ENCODE measurements at places on chromosomes 1 and 21.

- no peak for DNase-seq
Measured at GRCh38 chr1:200624679-200625335, 4.3 kb upstream of the KIF14 start.

DNA sequence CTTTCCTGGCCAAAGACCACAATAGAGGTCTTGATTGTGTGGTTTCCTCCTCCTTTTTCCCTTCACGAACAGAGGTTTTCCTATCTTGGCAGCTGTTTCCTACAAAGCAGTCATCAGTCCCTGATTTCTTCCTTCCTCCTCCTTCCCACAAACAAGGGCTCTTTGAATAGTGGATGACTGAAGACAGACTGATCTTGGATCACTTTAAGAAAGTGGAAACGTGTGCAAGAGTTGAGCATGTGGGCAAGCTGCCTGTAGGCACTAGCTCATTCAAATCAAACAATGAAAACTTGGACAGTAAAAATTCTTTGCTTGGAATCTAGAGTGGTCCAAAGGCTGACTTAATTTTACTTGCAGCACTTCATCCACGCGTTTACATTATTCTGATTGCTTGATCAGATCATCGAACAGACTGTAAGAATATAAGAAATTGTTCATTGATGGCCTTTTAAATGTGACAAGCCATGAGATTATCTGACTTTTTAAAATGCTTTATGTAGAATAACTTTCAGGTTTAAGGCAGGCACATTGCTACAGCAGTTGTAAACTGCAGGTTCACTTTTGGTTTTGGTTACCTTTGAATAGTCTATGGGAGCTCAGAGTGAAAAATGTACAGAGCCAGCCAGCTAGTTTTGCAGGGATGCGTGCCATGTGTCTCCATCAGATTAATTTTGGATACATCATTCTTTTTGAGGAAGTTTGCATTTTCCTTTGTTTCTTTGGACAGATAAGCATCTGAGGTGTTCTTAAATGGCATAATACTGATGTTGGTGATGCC is 34.4 kb downstream of the ADGRL2 start:
- no peak for DNase-seq

DNA sequence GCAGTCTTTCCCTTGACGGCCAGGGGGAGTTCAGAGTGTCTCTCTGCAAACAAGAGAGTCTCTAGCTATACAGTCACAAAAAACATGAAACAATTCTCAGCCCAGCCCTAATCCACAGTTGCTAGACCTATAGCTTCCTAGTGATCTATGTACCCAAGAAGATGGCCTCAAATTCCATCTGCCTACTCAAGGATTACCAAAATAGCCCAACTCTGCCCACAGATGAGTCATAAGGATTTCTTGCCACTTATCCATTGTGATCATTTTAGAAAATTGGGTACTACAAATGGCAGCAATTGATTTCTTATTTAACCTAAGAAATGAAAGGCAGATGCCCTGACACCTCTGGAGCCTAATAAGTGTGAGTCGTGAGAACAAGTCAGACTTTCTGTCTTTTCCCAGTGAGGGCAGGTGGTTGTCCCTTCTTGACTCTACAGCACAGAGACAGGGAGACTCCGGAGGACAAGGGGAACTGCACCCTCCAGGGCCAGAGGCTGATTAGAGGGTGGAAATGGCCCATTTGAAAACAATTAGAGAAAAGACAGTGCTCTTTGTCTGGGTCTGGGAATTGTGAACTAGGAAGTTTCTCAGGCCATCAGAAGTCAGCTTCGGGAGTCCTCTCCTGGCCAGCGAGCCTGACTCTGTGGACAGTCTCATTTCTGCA is 65.4 kb downstream of the ABCA4 start:
- DNase-seq = no peak

DNA sequence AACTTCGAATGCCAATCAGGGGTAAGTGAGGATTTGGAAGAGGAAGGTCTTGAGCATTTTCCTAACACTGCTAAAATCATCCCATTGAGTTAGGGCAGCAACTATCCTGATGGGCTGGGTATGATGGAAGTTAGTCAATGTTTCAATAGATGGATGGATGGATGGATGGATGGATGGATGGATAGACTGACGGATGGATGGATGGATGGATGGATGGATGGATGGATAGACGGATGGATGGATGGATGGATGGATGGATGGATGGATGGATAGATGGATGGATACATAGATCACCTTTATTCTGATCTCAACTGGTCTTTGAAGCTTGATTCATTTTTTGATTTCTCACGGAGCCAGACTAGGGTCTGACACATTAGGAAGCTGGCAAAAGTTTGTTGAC is 2.3 kb upstream of the CLDN14 start:
- DNase-seq = no peak

GRCh38 chr1:9758559-9759121 is 65.1 kb downstream of the CLSTN1 start:
- no peak for DNase-seq

- no peak for DNase-seq
Measured at GRCh38 chr1:47847763-47848162, 149.4 kb downstream of the TRABD2B start.

- DNase-seq = no peak
Measured at GRCh38 chr1:87915771-87916170, 587.1 kb downstream of the LMO4 start.

GRCh38 chr1:116494745-116495144 is 76.1 kb downstream of the CD58 start:
- no peak for DNase-seq

GRCh38 chr1:28296401-28297261 is 32.2 kb upstream of the MED18 start:
- no peak for DNase-seq

DNA sequence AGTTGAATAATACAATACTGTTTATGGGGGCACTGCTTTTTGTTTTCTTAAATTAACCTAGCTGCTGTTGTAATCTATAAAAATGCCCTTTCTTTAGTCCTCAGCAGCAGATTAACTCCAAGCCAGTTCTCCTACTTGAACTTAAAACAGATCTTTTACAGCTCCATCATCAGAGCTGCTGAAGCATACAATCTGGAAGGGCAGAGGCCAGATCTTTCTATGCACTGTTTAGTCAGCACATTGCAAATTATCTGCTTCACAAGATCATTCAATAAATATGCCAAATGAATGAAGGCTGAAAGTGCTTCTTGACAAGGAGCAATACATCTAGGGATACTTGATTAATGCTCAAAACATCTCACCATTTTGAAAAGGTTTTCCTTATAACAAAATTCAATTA is 115.8 kb downstream of the PLPPR5 start:
- no peak for DNase-seq

- no peak for DNase-seq
Measured at GRCh38 chr21:45220071-45220481, 67.6 kb downstream of the POFUT2 start.

- DNase-seq = no peak
Measured at GRCh38 chr1:110502402-110503151, 16.4 kb downstream of the KCNA10 start.

DNA sequence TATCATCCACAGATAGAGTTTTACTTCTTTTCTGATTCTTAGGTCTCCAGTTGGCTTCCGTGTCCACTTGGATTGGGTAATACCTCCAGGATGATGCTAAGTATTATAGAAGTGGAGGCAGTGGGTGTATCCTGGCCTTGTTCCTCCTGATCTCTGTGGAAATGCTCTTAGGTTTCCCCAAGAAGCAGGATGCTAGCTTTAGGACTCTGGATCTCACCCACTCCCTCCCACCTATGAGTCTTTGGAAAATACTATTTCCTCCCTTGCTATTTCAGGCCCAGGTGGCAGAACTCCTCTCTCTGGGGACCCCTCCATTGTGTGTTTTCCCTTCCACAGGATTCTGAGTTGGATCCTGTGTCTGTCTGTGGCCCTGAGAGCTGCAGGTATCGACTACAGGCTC is 86.7 kb downstream of the SIM2 start:
- DNase-seq = no peak

DNA sequence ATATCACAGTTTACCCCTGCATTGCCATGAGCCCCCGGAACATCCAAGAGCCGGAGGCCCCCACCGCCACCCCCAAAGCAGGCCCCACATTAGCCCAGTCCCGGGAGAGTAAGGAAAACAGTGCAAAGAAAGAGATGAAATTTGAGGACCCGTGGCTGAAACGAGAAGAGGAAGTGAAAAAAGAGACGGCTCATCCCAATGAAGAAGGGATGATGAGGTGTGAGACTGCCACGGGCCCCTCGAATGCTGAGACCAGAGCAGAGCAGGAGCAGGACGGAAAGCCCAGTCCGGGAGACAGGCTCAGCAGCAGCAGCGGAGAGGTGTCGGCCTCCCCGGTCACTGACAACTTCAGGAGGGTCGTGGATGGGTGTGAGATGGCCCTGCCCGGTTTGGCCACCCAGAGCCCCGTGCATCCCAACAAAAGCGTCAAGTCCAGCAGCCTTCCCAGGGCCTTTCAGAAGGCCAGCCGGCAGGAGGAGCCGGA is 532.4 kb downstream of the KIF26B start:
- DNase-seq = no peak

DNA sequence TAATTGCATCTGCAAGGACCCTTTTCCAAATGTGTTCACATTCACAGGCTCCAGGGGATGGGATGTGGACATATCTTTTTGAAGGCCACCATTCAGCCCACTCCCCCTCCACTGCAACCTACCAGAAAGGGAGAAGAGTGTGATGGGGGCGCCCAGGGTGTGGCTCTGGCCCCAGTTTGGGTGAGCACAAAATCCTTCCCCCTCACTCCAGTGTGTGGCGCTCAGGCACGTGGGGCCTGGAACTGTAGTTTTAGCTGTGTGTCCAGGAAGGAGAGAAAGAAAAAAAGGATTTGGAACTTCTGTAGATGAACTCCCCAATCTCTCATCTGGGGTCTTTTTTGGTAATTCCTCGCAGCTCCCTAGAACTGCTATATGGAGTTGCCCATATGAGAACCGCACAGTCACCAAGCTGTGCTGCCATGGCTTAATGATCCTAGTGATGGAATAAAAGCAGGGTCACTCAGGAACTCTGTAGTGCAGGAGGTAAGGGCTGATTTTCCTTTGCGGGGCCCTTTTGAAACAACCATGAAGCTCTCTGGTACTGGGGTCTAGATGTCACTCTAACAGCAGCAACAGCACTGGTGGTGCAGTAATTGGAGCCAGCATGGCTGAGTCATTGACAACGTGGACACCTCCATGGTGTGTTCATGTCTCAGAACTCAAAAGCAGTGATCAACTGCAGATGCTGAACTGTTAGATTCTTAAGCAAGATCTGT is 17.0 kb downstream of the AGT start:
- DNase-seq = no peak
